ENCODE measurements at places on chromosomes 11 and 22. TPM values are rescaled to one million over a fixed set of nuclear protein-coding genes. Genes with fewer than 3 reads are reported as not detected.

The SPA17 gene
- total RNA-seq = 2.1 TPM

The DDTL gene
- total RNA-seq = not detected

The TST gene
- 24.2 TPM for total RNA-seq

The CD248 gene
- total RNA-seq = 278 TPM

The PLAAT5 gene
- total RNA-seq = 1.1 TPM

The IL17REL gene
- total RNA-seq = not detected

The PGA5 gene
- total RNA-seq = not detected

The FREY1 gene
- not detected for total RNA-seq

The SERPIND1 gene
- 0.50 TPM for total RNA-seq

The ZNF202 gene
- 7.5 TPM for total RNA-seq

The SLC6A5 gene
- not detected for total RNA-seq

The AP2A2 gene
- total RNA-seq = 40.8 TPM

The CSF2RB gene
- total RNA-seq = 0.19 TPM

The PDGFD gene
- 73.8 TPM for total RNA-seq

The CAVIN3 gene
- 469 TPM for total RNA-seq

The TESMIN gene
- total RNA-seq = not detected

The GNG3 gene
- not detected for total RNA-seq

The PSMD13 gene
- 81.2 TPM for total RNA-seq

The LRRC74B gene
- total RNA-seq = not detected

The CARD18 gene
- not detected for total RNA-seq

The KCNE3 gene
- 3.4 TPM for total RNA-seq

The OR2D2 gene
- not detected for total RNA-seq

The PI4KA gene
- total RNA-seq = 51.0 TPM

The INPP5J gene
- total RNA-seq = not detected

The RFPL1 gene
- total RNA-seq = not detected

The MEI1 gene
- total RNA-seq = not detected

The DEUP1 gene
- total RNA-seq = not detected

The GPR83 gene
- total RNA-seq = not detected

The SLC22A9 gene
- total RNA-seq = not detected

The SLC22A8 gene
- total RNA-seq = not detected

The NNMT gene
- total RNA-seq = 895 TPM

The SLC17A6 gene
- total RNA-seq = not detected

The OR10G7 gene
- total RNA-seq = not detected

The TMEM191B gene
- not detected for total RNA-seq

The PATE2 gene
- 0.44 TPM for total RNA-seq

The TRIM51 gene
- not detected for total RNA-seq

The CALCB gene
- not detected for total RNA-seq

The C11orf21 gene
- not detected for total RNA-seq

The KRTAP5-10 gene
- not detected for total RNA-seq
